CD4-positive, alpha-beta T cell treated with Interleukin-6 at 100 ng/mL for 8 hours (primary cell): ENCODE measurements at places on chromosomes 2 and 18.

- DNase-seq = no peak
Measured at GRCh38 chr18:55506074-55506473, 81.9 kb downstream of the TCF4 start.

- no peak for DNase-seq
Measured at GRCh38 chr2:220104871-220105351, 477.5 kb downstream of the SLC4A3 start.

- DNase-seq = no peak
Measured at GRCh38 chr2:113061241-113061640, 2.2 kb downstream of the IL36RN start.

DNA sequence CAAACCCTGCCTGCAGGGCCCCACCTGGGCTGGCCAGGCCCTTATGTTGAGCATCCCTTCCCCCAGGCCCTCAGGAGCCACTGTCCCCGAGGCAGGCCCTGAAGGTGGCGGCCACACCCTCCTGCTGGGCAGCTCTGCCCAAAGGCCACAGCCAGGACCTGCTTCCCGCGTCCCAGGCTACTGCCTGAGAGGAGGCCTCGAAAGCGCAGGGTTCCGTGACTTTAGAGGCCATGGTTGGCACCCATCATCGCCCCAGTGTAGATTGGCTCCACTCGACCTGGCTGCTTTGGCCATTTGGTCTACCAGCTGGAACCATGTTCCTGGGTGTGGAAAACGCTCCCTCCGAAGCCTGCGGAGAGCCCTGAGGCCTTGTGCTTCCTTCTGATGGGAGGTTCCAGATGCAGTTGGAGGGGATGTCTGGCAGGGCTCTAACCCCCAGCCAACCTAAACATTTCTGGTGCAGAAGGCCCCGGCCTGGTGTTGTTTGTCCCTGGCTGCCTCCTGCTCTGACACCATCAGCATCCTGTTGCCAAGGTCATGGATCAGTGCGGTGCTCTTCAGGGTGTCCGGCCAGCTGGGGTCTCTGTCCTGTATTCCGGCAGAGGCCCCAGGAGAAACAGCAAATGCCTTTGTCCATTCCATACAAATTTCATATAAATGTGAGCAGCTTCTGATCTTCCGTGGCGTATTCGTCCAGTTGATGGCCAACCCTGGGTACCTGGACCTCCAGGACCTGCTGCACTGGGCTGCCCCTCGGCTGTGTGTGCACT lies 14.7 kb downstream of the CAPN10 start:
- no peak for DNase-seq

DNA sequence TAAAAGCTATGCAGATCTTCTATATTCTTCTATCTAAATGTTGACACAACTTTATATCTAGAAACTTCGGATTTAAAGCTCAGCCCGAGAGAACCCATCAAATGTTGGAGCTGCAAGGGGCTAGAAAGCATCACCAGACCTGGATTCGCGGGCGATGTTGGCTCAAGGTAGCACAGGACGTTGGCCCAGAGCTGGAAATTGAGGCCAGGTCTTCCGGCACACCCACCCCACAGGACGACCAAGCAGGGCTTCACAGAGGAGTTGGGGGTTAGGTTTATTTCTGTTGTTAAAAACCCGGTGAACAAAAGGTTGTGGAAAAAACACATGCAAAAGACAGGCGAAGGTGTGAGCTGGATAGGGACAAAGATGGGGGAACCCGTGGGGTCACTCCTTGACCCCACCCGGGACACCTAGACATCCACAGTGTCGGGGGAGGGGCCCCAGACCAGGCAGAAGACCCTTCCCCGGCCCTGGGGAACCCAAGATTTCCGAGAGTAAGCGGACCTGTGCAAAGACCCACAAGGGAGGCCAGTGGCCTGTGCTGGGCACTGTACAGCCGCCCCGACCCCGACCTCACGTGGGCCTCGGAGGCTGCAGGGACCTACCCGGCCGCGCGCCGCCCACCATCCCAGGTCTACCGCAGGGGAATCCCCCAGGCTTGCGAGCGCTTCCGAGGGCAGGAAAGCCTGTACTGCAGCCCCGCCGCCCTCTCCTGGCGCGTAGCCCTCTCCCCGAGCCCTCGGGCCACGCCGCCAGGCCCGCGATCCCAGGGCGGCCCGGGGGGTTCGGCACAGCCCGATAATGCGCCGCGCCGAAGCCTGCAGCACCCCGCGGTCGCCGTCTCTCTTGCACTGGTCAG lies 1.8 kb upstream of the AGBL5 start:
- peak; percentile 54 for DNase-seq

GRCh38 chr18:14768241-14768640 lies 20.3 kb downstream of the ANKRD30B start:
- no peak for DNase-seq

GRCh38 chr2:85490861-85491755 lies 47.9 kb upstream of the MAT2A start:
- no peak for DNase-seq

DNA sequence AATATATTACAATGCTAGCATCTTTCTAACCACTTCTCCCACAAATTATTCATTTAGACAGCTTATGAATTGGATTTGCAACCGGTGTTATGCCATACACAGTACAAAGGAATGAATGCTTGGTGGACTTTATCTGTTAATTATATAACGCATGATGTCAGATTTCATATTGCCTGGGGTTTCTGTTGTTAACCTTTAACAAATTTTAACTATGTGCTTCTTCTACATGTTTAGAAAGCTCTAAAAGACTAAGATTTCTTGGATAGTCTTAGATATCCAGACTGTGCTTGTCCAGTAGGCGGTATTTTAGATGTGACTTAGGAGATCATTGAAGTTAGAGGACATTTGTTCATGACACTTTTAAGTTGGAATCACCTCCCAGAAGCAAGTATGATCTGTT lies 976.3 kb downstream of the TMEM182 start:
- no peak for DNase-seq
